ENCODE measurements at places on chromosomes 12 and 14.

DNA sequence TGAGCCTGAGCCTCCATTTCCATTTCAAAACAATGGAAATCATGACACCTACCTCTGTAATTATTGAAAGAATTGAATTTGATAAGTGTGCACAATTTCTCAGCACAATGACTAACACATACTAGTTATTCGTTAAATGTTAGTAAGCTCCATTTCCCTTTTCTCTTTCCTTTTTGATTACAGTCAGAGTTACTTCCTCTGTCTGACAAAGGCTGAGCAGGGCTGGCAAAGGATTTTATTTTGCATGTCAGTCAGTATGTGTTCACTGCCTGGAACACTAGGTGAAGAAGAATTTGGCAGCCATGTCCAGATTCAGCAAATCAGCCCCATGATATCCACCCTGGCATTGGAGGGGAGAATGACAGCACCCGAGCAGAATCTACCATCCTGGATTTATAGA lies 12.2 kb upstream of the RHOJ start:
- DNase-seq = no peak

DNA sequence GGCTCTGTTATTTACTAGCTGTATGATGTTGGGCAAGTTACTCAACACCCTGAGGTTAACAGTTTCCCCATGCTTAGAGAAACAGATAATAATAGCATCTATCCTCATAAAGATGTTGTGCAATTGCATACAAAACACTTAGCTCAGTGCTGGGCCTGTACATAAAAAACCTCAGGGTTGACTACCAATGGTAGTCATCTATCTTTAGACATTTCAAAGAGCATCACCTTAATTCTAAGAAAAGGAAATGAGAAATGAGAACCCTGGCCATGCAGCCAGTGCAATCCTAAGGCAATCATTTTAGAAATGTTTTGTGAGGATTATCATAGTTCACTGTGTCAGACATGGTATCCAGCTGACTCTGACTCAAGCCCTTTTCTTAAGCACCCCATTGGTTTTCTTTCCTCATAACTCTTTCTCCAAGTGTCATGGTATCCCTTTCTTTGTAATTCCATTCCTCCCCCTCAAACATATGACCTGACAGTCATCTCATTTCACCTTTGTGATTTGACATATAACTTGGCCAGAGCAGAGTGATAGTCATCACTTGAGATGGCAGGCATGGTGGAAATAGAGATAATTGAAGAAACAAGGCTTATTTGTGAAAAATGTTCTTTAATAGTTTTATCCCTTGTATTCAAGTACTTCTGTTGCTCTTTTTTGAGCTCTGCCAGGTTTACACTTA lies 29.5 kb upstream of the OSBPL8 start:
- DNase-seq = no peak

GRCh38 chr12:42918443-42918842 lies 328.9 kb upstream of the PRICKLE1 start:
- DNase-seq = no peak

GRCh38 chr12:25496098-25496587 lies 56.9 kb downstream of the LMNTD1 start:
- DNase-seq = no peak

DNA sequence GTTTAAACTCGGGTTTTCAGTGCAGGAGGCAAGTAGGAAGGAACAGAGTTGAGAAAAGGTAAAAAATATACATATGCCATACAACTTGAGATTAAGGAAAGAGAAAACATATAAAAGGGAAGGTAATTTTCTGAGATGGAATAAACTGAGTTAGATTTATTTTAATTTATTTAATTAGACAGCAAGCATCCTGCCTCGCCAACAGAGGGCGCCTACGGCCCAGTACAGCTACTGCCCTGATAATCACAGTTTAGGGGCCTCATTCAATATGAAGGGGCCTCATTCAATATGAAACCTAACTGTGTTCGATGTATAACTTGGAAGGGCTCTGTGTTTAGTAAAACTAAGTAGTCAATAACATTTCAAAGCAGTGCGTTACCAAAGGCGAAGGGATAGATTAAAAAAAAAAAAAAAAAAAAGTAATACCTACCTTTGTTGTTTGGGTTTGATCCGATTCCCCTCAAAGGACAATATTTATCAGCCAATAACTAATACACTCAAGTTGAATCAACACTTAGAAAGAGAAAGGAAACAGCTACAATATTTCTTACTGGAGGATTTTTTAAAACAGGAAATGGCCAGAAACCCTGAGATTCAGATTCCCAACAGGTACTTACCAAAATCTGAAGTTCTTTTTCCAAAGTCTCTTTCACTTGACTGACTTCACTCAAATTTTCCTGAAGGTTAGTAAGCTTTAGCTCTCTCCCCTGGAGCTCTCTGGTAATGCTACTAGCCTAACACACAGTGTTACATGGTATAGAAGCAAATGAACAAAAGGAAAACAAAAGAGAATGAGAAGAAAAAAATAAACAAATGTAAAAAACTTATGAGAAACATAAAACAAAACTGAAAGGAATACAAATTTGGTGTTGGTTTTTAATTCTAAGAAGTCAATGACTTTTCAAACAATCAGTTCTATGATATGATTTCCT lies 70.0 kb upstream of the VPS33A start:
- no peak for DNase-seq

DNA sequence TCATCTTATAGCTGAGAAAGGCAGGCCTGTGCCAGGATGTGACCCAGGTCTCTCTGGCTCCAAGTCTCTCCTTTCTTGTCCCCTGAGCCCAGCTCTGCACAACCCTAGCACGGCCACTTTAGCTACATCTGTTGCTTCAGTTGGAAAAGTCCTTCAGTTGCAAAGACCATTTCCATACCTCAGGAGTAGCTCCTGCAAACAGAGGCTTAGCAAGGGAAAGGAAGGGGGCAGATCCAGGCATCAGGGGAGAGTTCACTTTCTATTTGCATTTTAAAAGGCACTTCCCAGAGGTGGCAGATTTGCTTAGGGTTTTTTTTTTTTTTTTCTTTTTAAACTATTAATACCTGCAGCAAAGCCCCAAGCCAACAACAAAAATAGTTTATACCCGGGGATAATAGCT lies 3.0 kb upstream of the PITPNM2 start:
- DNase-seq = no peak

GRCh38 chr12:68439368-68440045 lies 107.3 kb upstream of the MDM1 start:
- DNase-seq = no peak

GRCh38 chr14:92917041-92917940 lies 5.7 kb upstream of the CHGA start:
- DNase-seq = no peak

DNA sequence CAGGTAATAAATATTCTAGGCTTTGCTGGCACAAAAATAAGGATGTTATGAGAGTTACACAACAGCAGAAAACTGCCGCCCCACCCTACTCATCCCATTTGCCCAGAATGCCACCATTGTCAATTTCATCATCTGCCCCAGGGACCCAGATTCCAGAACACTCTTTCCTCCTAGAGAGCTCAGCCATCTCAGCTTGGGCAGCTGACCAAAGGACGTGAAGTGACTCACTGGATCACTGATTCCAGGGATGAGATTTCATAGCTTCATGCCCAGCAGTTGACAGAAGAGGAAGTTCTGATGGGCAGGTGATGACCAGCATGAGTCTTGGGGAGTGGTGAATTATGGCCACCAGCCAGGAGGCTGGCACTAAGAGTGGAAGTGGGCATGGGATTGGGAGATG lies 450.3 kb downstream of the RMST start:
- no peak for DNase-seq

DNA sequence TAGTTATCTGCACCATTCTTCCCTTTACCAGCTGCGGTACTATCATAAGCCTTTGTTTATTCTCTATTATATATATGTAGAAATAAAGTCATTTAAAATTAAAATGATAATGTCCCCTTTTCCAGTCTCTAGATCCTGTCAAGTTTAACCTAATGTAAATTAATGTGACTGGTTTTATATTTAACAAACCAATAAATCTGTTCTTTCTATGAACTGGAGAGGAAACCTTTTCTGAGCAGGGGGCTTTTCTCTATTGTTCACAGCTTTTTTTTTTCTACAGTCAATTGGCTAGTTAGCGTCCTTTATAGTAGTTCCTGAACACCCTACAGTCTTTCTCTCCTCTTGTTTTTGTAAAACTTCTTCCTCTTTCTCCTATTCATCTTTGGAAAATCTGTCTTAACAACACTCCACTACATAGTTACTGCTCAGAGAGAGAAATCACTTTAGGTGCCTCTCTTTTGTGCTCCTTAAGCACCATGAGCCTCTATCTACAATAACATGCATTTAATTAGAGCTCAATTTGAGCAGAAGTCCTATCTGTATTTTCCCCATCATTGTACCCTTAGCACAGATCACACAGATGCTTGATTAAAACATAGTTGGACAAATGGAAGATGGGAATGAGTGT lies 332.6 kb upstream of the SYT1 start:
- DNase-seq = no peak

GRCh38 chr14:57833323-57833722 lies 32.6 kb downstream of the SLC35F4 start:
- DNase-seq = no peak

All from activated naive CD4-positive, alpha-beta T cell (primary cell).